ENCODE measurements at places on chromosomes 3 and 15. TPM values are rescaled to one million over a fixed set of nuclear protein-coding genes. Genes with fewer than 3 reads are reported as not detected.

The PSMD2 gene
- 295 TPM for polyA plus RNA-seq

The CFAP20DC gene
- not detected for polyA plus RNA-seq

The RASSF1 gene
- 172 TPM for polyA plus RNA-seq

The RTP4 gene
- 17.3 TPM for polyA plus RNA-seq

DNA sequence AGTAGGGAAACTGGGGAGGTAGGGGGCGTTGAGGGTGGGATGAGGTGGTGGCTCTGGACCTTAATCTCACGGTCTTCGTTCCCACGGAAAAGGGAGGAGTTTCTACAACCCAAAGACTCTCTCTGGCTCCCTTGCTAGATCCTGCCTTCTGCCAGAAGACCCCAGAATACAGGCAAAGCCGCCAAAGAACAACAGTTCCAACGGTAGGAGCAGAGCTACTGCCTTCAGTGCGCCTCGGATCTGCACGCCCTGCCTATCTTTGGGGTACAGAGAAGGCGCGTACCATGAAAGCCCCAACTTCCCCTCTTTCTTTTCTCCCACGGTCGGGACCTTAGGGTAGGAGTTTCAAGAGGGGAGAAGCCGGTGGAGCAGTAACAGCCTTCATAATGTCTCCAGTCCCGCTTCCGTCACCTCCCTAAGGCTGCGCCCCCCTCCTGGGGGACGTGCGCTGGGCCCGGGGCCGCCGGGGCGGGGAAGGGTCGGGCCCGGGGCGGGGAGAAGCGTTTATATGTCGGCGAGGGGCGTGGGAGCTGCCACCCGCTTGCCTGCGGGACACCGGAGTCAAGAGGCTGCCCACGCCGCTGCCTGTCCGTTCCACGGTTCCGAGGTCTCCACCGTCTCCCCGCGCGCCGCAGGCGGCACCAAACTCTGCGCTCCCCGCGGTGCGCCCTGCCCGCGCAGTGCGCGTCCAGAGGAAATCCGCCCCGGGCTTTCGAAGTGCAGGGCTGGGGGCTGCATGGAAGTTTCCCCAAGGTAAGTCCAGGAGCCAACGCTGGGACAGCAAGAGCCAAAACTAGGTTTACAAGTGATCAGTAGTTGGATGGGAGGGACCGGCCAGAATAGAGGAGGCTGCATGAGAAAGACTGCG is at the start of gene COL6A6:
Gene COL6A6, plus strand, starts transcription at position 533 of the 868 bp plus-strand sequence. CDS start 43,188 bp downstream, outside the sequence.
- H3K27ac ChIP-seq, result no peak within 1 kb of the TSS
- peaks cover 10% of the 10 kb centered on the region for H3K27me3 ChIP-seq
- DNase-seq, result no peak
- no peak within 1 kb of the TSS for H3K4me3 ChIP-seq
- no peaks in the 10 kb centered on the region for H3K4me1 ChIP-seq

- H3K27me3 ChIP-seq, result no peaks in the 10 kb centered on the region
- DNase-seq, result no peak
- H3K4me3 ChIP-seq, result no peak overlapping the region
- no peaks in the 10 kb centered on the region for H3K36me3 ChIP-seq
- H3K27ac ChIP-seq, result no peak overlapping the region
Measured at GRCh38 chr15:42908538-42908937, 12.0 kb downstream of the TTBK2 start.

DNA sequence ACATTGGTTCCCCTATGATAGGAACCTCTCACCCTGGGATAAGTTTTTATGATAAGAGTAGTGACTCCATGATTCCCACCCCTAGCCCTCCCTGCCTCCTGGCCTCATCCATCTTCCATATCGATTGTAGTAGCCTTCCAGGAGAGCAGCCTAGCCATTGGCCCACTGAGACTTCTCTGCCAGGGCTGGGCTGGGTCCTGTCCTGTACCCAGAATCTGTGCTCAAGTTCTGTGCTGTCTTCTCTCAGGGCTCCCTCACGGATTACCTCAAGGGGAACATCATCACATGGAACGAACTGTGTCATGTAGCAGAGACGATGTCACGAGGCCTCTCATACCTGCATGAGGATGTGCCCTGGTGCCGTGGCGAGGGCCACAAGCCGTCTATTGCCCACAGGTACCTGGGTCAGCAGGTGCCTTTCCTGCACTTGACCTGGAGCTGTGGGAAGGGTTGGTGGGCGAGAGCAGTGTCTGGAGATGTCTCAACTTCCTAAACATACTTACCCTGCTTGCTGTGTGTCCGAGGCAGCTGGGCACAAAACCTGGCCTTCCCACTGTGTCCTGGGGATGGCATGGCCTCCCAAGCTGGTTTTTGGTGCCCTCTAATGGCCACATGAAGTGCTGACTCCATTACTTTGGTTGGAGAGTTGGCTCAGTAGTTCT is 16.6 kb upstream of the EXOG start:
- peaks cover 4% of the 10 kb centered on the region for H3K36me3 ChIP-seq
- H3K27ac ChIP-seq, result no peak overlapping the region
- H3K27me3 ChIP-seq, result no peaks in the 10 kb centered on the region
- H3K4me3 ChIP-seq, result no peak overlapping the region
- H3K4me1 ChIP-seq, result no peaks in the 10 kb centered on the region

DNA sequence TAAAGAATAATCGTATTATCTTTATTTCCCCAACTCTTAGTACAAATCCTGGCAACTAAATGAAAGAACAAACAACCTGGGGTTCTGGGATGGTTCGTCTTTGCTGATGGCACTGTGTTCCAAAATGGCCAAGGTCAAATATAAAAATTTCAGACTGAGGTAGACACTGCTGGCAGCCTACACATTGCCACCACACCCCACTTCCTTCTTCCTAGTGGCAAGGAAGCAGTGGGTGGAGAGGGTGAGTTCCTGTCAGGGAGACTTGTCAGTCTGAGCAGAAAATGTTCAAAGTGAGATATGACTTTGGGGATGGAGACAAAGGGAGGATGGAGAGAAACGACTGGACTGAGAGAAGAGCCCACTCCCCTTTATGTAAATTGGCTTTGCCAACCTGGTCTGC is 69.6 kb downstream of the LMCD1 start:
- H3K27ac ChIP-seq, result no peak overlapping the region
- DNase-seq, result no peak
- H3K4me3 ChIP-seq, result no peak overlapping the region
- H3K4me1 ChIP-seq, result peaks cover 15% of the 10 kb centered on the region
- H3K27me3 ChIP-seq, result peaks cover 7% of the 10 kb centered on the region
- H3K36me3 ChIP-seq, result no peaks in the 10 kb centered on the region

DNA sequence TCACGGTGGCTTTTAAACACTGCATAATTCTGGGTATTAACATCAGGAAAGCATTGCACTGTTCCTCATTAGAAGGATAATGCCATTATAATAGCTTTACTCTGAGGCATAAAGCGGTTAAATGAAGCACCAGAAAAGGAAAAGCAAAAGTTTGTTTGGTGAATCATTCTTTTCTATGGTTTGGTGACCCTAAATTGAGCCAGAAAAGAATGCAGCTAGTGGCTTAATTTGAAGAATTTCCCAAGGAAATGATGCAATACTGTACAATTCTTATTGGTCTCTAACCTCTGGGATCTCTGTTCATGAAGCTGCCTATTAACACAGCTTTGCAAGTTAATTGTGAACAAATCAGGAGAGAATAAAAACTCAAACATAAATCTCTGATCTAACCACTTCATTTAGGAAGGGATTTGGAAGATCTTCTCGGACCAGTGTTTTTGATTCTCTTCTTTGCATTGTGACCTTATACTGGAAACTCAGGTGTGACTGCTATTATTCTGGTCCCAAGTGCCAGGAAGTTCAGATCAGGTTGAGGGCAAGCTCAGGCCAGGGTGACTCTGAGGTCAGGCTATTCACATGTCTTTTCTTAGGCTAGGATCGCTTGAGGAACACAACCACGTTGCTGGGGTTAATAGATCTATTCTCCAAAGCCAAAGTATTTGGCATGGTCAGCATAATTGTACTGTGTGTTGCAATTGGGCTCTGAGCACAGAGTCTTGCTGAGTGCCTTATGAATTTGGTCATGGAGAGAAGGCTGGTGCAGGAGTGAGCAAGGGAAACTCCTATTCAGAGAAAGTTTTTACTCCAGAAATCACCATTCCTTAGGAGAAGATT is 11.3 kb upstream of the DLG1 start:
- H3K4me1 ChIP-seq, result peaks cover 9% of the 10 kb centered on the region
- H3K36me3 ChIP-seq, result no peaks in the 10 kb centered on the region
- H3K27ac ChIP-seq, result no peak overlapping the region
- H3K27me3 ChIP-seq, result peaks cover 19% of the 10 kb centered on the region

GRCh38 chr3:193944518-193944884 is 191.4 kb upstream of the HES1 start:
- no peak for DNase-seq
- no peaks in the 10 kb centered on the region for H3K4me1 ChIP-seq
- no peak overlapping the region for H3K27ac ChIP-seq
- no peaks in the 10 kb centered on the region for H3K36me3 ChIP-seq
- peaks cover 3% of the 10 kb centered on the region for H3K27me3 ChIP-seq

DNA sequence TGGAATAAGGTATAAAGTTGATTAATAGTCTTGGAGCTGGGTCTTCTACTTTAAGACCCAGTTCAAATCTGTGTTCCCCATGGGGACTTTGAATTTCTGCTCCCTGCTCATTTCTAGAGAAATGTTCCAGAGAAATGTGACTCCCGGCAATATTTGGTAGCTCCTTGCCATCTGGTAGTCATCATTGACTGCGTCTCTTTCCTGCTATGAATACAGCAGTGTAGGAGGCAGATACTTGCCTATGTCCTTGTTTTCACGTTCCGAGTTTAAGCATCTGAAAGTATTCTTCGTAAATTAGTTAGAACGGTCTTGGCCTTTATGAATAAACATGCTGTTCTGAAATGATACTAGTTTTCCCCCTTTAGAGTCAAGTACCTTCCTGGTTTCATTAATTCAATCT is 352.9 kb downstream of the PTPRG start:
- no peaks in the 10 kb centered on the region for H3K4me1 ChIP-seq
- DNase-seq, result no peak
- no peaks in the 10 kb centered on the region for H3K36me3 ChIP-seq
- H3K27me3 ChIP-seq, result no peaks in the 10 kb centered on the region
- no peak overlapping the region for H3K27ac ChIP-seq
- H3K4me3 ChIP-seq, result no peak overlapping the region

DNA sequence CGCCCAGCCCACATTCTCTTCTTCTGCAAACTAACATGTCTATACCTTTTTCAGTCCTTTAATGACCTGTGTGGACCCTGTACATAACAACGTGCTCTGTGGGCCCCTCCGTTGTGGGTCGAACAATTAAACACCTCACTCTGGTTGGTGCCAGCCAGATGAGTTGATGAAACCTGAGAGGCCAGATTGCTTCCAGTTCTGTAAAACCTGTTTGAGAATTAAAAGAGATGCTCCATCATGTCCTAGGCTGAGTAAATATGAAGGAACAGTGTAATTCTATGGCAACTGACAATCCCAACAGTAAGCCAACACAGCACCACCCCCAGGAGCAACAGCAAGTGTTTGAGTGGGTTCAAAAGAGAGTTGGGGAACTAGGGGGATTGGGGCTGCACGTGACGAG is 5.7 kb upstream of the THBS1 start:
- no peak for DNase-seq
- peaks cover 10% of the 10 kb centered on the region for H3K27me3 ChIP-seq
- no peak overlapping the region for H3K4me3 ChIP-seq
- H3K27ac ChIP-seq, result no peak overlapping the region
- peaks cover 4% of the 10 kb centered on the region for H3K4me1 ChIP-seq

DNA sequence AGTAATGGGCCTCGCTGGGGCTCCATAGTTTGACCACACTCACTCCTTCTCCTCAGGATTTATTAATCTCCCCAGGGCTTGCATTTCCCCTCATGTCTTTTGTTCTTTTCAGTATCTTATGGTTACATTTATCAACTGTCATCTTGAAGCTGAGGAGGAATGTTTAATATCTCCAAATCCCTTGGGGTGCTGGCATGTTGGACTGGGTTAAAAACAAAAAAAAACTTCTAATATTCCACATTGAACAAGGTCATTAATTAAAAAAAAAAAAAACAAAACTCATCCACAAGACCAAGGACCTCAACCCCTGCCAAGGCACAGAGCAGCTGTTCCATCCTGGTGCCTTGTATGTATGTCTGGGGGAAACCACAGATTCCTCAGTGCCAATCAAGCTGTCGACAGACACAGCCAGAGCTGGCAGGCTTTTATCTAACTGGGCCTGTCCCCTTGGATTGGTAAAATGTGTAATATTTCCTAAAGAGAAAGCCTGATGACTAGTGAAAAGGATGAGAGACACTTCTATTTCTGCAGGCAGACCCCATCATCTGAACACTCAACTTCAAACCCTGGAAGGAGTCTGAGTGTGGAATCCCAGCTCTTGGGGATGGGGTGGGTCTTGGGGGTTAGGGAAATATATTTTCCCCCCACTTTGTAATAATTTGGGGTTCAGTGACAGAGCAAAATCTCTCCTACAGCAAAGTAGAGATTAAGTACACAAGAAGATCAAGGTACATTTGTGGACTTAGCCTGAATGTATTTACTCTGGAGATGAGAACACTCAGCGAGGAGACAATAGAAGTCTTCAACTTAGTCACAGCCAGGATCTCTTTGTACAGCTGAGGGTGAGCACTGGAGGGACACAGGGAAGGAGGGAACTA is 69.1 kb downstream of the TTC23 start:
- H3K27me3 ChIP-seq, result no peaks in the 10 kb centered on the region
- no peak for DNase-seq
- H3K4me1 ChIP-seq, result no peaks in the 10 kb centered on the region
- no peak overlapping the region for H3K27ac ChIP-seq

- peaks cover 6% of the 10 kb centered on the region for H3K27me3 ChIP-seq
- no peak for DNase-seq
- H3K27ac ChIP-seq, result no peak overlapping the region
- H3K4me3 ChIP-seq, result no peak overlapping the region
Measured at GRCh38 chr3:171465763-171466162, 5.6 kb upstream of the TNIK start.

DNA sequence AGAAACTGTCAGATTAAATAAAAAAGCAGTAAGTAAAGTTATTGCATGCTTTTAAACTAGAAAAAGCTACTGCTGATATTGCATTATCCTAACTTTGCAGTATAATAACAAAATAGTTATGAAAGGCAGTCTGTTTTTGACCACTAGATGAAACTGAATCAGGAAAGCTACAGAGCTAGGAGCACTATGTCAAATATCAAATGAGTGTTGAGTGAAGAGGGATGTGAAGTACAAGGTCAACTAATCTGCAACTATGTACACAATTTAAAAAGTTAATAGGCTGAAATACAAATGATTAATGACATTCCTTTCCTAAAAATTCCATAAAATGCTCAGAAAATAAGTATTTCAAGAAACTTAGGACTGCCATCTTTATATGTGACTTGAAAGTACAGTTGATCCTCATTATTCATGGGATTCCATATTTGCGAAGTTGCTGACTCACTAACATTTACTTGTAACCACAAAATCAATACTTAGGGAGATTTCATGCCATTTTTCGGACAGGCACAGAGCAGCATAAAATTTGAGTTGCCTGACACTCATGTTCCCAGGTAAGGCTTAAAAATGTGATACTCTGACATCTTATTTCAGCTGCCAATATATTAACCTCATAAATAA is 34.5 kb downstream of the SLC4A7 start:
- peaks cover 12% of the 10 kb centered on the region for H3K36me3 ChIP-seq
- no peak overlapping the region for H3K4me3 ChIP-seq
- DNase-seq, result no peak
- H3K27me3 ChIP-seq, result no peaks in the 10 kb centered on the region
- H3K4me1 ChIP-seq, result peaks cover 42% of the 10 kb centered on the region

DNA sequence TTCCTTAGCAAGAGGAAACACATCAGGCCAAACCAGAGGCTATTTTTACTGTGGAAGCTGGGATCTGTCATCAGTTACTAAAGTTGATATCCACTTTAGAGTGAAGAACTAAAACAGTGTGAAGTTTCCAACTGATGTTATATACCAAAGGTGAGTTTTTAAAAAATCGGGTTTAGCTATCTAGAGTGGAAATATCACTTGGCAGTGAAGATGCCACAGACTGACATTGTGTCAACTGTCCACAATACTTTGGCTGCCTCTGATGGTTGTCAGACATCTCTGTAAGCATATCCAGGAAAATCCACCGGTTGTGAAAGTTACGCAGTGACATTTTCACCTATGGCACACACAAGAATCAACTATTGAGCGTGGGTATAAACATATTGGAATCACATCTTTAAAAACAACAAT is 9.2 kb downstream of the ZIC1 start:
- peaks cover 46% of the 10 kb centered on the region for H3K27me3 ChIP-seq
- peaks cover 13% of the 10 kb centered on the region for H3K4me1 ChIP-seq

Data from immature natural killer cell (primary cell).